ENCODE measurements at places on chromosomes 5 and 9.
A peak's percentile ranks its signal among the peaks of the same experiment; 100 is the strongest.

DNA sequence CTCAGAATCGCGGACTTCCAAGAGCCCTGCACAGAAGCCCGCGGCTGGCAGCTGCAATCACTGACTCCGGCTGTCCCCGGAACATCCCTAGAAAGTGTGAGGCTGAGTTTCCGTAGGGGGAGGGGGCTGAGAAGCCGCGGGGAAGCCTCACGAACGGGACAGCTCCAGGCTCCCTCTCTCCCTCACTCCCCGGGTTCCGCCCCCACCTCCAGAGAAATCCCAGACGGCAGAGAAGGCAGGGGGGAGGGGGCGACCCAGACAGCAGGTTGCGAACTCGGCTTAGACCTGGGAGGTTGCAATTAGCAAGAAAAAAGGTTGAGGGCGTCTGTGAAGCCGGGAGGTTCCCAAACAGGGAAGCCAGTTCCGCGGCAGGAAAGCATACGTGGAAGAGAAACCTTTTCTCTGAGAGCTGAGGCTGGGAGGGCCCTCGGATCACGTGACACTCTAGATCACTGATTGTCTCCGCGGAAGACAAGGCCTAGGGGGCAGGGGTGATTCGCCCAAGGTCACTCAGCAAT, 73.8 kb upstream of the CPLX2 start:
- H3K4me1 ChIP-seq = no peaks in the 10 kb centered on the region
- H3K27me3 ChIP-seq = peaks cover 89% of the 10 kb centered on the region
- H3K27ac ChIP-seq = no peak overlapping the region
- H3K4me3 ChIP-seq = no peak overlapping the region
- DNase-seq = no peak

DNA sequence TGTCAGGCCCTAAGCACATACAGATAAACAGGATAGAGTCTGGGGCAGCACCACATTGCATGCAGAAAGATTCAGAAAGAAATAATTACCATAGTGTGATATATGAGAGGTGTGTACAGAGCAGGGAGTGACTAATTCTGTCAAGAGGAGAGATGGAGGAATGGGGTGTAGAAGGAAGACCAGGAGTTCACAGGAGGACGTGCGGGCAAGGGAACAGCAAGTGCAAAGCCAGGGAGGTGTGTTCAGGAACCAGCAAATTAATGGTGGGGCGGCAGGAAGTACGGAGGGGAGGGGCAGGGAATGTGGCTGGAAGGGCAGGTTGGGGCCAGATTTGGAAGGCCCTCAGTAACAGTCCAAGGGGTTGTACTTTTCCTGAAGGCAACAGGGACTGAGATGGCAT, 17.4 kb downstream of the EGR1 start:
- DNase-seq = no peak
- no peaks in the 10 kb centered on the region for H3K27me3 ChIP-seq
- no peak overlapping the region for H3K4me3 ChIP-seq
- no peaks in the 10 kb centered on the region for H3K36me3 ChIP-seq

DNA sequence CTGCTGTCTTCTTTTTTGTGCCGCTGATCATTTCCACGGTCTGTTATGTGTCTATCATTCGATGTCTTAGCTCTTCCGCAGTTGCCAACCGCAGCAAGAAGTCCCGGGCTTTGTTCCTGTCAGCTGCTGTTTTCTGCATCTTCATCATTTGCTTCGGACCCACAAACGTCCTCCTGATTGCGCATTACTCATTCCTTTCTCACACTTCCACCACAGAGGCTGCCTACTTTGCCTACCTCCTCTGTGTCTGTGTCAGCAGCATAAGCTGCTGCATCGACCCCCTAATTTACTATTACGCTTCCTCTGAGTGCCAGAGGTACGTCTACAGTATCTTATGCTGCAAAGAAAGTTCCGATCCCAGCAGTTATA, 17.1 kb downstream of the F2R start:
- H3K4me3 ChIP-seq = no peak overlapping the region
- H3K36me3 ChIP-seq = peaks cover 37% of the 10 kb centered on the region
- DNase-seq = no peak
- no peak overlapping the region for H3K27ac ChIP-seq

DNA sequence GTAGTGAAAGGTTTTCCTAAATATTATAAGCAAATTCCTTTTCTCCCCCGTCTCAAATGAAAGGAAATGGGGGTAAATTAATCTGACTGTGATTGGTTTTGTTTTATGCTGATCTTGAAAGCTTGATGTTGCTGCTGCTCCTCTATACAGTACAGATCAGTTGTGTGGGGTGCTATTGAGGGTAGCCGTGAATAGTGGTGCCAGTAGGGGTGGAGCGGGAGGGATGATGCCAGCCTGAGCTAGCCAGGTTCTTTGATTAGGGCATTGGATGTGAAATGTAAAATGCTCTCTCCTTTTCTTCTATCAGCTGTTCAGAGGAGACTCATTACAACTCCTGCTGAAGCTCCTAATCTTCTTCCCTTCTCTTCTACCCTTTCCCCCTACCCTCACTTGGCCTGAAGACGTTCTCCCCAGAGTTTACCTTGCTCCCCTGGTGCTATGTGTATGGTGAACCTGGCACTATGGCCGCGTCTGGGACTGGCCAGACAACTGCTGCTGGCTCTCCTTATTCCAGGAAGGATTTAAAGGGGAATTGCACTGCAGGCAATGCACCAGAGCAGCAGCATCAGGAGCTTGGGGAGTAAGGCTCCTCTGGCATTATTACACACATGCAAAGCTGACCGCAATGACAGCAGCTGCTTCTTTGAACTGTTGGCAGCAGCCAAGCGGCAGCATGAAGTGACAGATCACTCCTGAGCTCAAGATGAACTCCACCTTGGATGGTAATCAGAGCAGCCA, 566 bp downstream of the GPR21 start:
- peak overlapping the region; percentile 22 for H3K27ac ChIP-seq
- peaks cover 11% of the 10 kb centered on the region for H3K36me3 ChIP-seq
- DNase-seq = no peak
- no peaks in the 10 kb centered on the region for H3K27me3 ChIP-seq
- peak overlapping the region; percentile 41 for H3K4me3 ChIP-seq
- peaks cover 46% of the 10 kb centered on the region for H3K4me1 ChIP-seq
